AG09319 (cell line): ENCODE measurements at places on chromosomes 4 and X.

GRCh38 chr4:182367153-182367552, 124.0 kb downstream of the TENM3 start:
- DNase-seq = no peak

- no peak for DNase-seq
Observed at GRCh38 chrX:10656214-10656613, 35.8 kb upstream of the MID1 start.

DNA sequence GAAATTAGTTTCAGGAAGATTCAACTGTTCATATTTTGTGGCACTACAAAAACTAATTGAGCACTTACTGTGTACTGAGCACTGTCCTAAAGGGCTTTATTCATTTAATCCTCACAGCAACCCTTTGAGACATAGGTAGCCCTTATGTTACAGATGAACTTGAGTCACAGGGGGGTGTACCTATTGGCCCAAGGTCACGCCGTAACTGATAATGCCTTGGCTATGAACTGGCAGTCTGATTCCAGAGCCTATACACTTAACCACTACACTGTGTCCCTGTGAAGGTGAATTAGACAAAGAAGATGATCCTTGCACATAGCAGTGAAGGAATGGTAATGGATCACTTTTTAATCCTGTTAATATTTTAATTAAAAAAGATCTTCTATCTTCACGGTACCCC, 12.0 kb downstream of the TMEM165 start:
- DNase-seq = no peak

- no peak for DNase-seq
Observed at GRCh38 chr4:30537456-30537855, 182.7 kb upstream of the PCDH7 start.

DNA sequence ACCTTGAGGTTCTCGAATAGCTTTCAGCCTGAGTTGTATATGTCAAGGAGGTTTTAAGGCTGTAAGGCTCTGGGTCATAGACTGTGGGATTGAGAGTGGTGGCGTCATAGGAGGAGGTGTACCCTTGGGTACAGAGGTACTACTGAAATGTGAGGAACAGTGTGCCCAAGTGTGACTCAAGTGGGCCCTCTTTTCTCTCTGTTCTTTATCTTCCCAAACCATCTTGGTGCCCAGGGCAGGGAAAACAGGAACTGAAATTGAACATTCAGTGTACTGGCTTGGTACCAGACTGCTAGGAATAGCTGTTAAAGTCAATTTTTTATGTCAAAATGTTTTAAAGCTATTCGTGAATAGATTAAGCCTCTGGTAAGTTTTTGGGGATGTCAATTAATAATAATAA, 136.2 kb upstream of the RPS6KA3 start:
- no peak for DNase-seq

DNA sequence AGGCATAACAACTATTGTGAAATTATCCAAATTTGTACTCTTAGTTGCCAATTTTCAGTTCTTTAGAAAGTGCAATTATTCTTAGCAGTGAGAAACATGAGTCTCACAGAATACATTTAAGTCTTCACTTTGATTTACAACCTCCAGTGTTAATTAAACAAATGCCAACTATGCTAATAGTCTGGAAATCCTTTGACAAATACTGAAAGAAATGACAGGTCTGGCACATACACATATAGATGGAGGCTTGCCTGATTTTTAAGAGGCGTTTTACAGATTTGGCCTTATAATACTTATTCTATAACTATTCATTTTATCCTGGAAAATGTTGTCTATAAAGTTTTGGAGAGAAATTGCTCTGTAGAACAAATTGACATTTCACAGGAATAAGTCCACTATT, 320.1 kb downstream of the TRIML1 start:
- DNase-seq = no peak

DNA sequence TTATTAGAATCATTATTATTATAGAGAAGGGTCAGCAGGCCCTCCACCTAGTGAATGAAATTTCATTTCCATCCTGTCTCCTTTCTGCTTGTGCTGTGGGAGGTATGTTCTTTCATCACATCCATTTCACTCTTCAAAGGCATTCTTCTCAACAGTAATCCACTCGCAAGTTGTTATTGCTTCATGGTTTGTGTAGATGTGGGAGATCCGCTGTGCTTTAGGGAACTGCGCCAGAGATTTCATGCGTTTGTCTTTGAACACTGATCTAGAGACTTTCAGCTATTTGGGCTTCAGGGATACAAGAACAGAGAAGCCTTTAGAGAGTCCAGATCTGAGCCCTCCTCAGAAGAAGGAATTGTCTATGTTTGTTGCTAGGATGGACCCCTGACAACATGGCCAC, 53.5 kb upstream of the PUDP start:
- no peak for DNase-seq

GRCh38 chr4:20178902-20179576, 72.7 kb upstream of the SLIT2 start:
- DNase-seq = no peak

GRCh38 chr4:85522277-85522676, 47.3 kb downstream of the ARHGAP24 start:
- DNase-seq = no peak

- no peak for DNase-seq
Observed at GRCh38 chrX:149097786-149098185, 407.3 kb downstream of the IDS start.

DNA sequence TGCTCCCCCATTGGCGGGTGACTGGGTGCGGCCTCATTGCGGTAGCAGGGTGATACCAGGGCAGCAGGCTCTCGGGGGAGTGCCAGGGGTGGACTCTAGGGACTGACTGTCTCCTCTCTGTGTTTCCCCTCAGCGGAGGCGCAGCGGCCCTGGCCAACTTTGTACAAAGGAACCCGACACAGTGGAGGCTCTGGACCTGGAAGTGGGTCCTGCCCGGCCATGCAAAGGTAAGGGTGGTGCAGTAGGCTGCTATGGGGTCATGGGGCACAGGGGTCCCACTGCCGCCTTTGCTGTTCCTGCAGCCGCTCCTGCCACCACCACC, 16.3 kb downstream of the SULT1B1 start:
- DNase-seq = no peak

- DNase-seq = no peak
Observed at GRCh38 chrX:7985568-7985967, 58.4 kb upstream of the PNPLA4 start.

DNA sequence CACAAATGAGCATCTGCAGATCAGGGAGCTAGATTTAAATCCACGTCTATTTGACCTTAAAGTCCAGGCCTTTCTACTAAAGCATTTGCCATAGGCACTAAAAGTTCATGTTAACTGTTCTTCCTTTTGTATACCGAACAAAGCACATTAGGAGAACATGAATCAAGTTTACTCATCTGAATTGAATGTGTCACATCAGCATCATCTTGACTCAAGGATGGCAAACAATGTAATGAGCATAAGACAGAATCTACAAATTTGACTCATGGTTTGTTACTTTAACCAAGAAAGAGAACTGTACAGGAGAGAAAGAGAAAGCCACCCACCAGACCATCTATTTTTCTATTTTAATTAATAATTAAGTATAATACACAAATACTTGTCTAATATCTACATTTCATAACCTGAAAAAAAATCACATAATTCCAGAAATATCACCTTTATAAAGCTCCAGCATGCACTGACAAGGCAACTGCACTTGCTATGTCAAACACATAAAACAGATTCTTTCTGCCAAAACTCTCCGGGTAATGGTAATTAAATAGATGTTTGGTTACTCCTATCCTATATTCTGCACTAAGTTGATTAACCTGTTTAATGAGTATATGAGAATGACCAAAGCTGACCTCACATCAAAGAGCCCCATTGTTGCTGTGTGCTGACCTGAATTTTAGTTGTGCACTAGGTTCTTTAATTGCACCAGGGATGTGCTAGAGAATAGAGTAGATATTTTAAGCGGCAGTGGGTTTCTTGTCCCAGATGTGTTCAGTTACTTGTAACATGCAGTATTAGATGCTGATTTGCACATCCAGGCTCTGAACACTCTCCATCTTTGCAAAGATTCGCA, 42.5 kb upstream of the LEF1 start:
- no peak for DNase-seq

GRCh38 chr4:101954351-101954750, 163.8 kb downstream of the BANK1 start:
- no peak for DNase-seq

- DNase-seq = no peak
Observed at GRCh38 chrX:110056419-110056818, 53.5 kb downstream of the TMEM164 start.

DNA sequence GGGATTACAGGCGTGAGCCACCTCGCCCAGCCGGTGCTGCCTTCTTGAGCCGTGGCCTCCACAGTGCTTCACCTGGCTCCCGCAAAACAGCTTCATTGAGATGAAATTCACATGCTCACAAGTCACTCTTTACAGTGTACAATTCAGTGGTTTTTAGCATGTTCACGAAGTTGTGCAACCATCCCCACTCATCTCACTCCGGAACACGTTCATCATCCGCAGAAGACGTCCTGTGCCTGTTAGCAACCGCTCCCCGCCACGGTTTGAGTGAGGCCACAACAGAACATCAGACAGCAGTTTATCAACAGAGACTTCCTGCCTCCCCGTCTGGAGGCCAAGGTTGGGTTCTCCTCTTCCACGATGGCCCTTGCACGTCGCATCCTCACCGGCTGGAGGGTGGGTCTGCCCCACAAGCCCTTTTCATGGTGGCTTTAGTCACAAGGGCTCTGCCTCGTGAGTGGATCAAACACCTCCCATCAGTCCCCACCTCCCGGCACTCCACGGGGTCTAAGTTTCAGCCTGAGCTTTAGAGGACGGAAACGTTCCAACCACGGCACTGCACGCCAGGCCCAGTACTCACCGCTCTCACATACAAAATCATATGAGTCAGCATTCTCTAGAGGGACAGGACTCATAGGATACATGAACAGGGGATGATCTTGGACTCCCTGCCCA, 29.6 kb upstream of the SPON2 start:
- DNase-seq = no peak

DNA sequence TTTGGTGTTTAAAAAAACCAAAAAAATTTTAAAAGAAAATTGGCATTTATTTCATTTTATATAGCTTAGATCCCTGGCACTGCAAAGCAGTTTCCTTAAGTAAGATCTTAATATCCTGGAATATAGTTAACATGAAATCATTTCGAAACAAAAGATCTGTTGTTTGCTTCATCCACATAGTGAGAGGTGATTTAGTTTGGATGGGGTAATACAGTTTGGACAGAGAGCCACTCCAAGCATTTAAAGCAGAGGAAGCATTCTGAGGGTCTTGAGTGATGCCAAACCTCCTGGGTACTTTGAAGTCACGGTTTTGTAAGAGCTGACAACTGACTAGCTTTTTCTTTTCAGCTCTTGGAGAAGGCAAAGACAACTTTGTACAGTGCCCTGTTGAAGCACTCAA, 28.7 kb downstream of the NOCT start:
- DNase-seq = no peak

- no peak for DNase-seq
Observed at GRCh38 chr4:117847849-117848248, 186.4 kb upstream of the NDST3 start.

- DNase-seq = peak; percentile 1
Observed at GRCh38 chrX:50747471-50747900, 66.5 kb downstream of the SHROOM4 start.

DNA sequence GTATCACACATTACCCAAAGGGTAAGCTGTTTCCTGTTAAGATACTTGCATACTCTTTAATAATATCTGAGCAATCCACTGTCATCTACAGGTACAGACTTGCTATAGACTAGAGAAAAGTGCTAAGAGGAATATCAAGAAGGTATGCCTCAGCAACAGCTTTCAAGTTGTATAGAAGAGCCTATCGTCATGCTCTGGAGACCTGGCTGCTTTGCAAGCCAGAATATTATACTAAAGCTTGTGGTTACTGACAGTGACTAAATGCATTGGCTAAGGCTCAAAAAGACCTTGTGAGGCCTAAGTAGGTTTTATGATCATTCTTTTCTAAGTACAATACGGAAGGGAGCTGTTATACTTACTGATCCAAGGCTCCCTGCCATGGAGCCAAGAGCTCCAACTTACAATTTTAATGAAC, 11.3 kb downstream of the LAMP2 start:
- no peak for DNase-seq

- no peak for DNase-seq
Observed at GRCh38 chr4:1166509-1167243, 5.7 kb downstream of the SPON2 start.

DNA sequence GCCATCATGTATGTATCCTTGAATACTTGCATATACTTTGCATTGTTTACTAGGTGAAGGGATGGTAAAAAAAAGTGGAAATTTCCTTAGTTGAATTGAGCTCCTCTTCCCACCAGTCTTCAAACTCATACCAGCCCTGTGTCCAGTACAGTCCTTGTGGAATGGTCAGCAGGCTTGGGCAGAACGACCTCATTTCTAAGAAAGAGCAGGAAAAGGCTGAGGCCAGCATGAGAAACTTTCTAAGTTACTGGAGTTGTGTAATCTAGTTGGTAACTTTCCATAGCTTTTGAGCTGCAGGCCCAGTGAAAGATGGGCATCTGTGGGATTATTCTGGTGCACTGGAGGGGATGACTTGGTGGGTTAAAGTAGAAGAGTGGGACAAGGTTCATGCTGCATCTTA, 87.6 kb downstream of the DCUN1D4 start:
- DNase-seq = no peak

- DNase-seq = no peak
Observed at GRCh38 chr4:66429276-66429675, 759.0 kb upstream of the EPHA5 start.

- DNase-seq = no peak
Observed at GRCh38 chrX:54064564-54064963, 20.3 kb upstream of the PHF8 start.

- no peak for DNase-seq
Observed at GRCh38 chr4:33626221-33626620, 2618.1 kb downstream of the ARAP2 start.

DNA sequence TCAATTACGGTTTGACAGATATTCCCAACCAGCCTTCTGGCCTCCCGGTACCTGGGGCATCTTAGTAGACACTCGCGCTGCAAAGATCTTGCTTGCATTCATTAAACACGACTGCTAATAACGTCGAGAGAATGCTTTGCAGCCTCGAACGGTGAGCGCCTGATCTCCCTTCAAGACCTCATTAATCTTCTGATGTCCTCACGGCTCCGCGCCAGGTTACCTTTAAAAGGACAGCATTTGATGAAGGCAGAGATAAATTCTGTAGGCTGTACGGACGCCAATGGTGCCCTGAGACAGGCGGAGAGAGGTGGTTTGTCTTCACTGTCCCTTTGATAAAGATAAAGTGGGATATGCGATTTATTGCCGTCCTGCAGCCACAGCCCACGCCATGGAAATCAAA, 64.2 kb downstream of the SHOX start:
- no peak for DNase-seq

DNA sequence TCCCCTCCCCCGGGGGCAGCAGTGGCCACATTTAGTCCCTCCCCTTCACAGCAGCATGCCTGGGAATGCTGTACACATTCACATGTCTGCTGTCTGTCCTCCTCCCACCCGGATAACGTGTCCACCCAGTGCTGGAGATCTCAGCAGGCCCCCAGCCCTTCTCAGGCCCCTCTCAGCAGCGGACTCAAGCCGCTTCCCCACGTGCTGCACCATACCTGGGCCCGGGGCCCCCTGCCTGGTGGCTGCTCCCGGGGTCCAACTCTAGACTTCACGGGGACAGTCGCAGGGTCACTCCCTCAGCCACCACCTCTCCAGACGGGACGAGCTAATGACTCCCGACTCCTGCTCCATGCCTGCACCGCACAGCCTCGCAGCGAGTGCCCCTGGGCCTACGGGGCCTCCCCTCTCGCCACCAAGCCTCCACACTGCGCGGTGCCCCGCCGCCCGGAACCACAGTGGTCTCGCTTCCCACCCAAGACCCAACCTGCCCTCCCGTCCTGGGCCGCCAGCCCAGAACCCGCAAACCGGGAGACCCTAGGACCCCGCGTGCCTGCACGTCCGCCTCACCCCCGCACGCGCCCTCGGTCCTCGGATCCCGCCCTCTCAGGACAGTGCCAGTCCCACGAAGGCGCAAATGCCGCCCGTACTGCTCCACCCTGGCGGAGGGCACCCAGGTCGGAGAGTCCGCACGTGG, 1.3 kb upstream of the PCGF3 start:
- no peak for DNase-seq
